ENCODE measurements at places on chromosomes 5 and 9.

- no peak overlapping the region for H3K4me3 ChIP-seq
- peak overlapping the region; percentile 80 for H3K27ac ChIP-seq
- H3K27me3 ChIP-seq = no peaks in the 10 kb centered on the region
- peaks cover 75% of the 10 kb centered on the region for H3K4me1 ChIP-seq
- DNase-seq = peak; percentile 78
Measured at GRCh38 chr5:31680528-31680927, 41.6 kb downstream of the PDZD2 start.

DNA sequence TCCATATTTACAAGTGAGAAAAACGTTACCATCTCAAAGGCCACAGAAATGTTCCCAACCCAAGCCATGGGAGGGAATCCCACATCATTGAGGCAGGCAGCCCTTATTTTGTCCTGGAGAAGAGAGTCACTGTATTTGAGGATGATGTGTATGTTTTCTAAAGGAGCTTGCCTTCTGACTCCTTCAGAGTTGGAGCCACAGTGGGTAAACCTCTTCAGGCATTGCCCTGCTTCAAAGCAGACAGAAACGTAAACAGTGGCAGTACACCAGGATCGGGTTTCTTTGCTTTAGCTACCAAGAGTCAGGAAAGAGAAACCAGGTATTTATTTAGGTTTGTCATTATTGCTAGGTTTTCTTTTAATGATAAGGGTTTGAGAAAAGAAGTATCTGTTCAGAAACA is 45.7 kb downstream of the MUSK start:
- H3K4me1 ChIP-seq = no peaks in the 10 kb centered on the region
- no peak for DNase-seq
- no peak overlapping the region for H3K4me3 ChIP-seq

GRCh38 chr9:116030517-116030916 is 123.1 kb upstream of the PAPPA start:
- H3K4me1 ChIP-seq = no peaks in the 10 kb centered on the region
- H3K27me3 ChIP-seq = no peaks in the 10 kb centered on the region

DNA sequence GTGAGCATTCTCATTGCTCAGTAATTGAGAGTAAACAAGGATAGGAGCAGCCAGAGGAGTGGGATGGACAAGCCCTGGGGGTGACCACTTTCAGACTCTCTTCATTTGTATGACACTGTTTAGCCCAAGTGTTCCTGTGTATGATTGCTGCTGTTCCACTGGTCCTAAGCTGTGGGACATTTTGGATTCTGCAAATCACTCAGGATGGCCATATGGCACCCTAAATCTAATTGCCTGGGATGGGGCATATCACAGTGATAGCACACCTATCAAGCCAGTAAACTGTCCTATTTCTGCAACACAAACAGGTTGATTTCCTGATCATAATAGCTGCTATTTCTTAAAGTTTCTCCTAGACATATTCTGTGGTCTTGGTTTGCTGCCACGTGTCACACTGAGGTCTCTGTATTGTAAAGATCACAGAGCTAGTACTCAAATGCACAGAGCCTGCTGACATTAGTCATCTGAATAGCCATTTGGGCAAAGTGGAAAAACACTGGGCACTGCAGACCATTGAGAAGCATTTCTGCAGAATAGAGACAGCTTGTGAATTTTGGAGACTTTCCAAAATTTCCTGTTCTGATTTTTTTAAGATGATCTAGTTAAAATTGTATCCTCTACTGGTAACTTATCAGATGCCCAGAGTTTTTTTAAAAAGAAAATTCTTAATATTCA is 320.2 kb downstream of the RFX3 start:
- H3K4me1 ChIP-seq = no peaks in the 10 kb centered on the region
- DNase-seq = no peak
- H3K36me3 ChIP-seq = no peaks in the 10 kb centered on the region
- H3K27me3 ChIP-seq = no peaks in the 10 kb centered on the region
- no peak overlapping the region for H3K4me3 ChIP-seq

GRCh38 chr9:131394464-131395156 is 724 bp downstream of the PRRC2B start:
- peak overlapping the region; percentile 83 for H3K4me3 ChIP-seq
- H3K27ac ChIP-seq = peak overlapping the region; percentile 98
- H3K4me1 ChIP-seq = peaks cover 60% of the 10 kb centered on the region
- no peaks in the 10 kb centered on the region for H3K36me3 ChIP-seq
- DNase-seq = peak; percentile 57
- H3K27me3 ChIP-seq = no peaks in the 10 kb centered on the region

GRCh38 chr9:26012797-26013196 is 334.6 kb upstream of the TUSC1 start:
- H3K36me3 ChIP-seq = no peaks in the 10 kb centered on the region
- no peak overlapping the region for H3K4me3 ChIP-seq
- no peak overlapping the region for H3K27ac ChIP-seq
- H3K4me1 ChIP-seq = no peaks in the 10 kb centered on the region
- H3K27me3 ChIP-seq = no peaks in the 10 kb centered on the region

DNA sequence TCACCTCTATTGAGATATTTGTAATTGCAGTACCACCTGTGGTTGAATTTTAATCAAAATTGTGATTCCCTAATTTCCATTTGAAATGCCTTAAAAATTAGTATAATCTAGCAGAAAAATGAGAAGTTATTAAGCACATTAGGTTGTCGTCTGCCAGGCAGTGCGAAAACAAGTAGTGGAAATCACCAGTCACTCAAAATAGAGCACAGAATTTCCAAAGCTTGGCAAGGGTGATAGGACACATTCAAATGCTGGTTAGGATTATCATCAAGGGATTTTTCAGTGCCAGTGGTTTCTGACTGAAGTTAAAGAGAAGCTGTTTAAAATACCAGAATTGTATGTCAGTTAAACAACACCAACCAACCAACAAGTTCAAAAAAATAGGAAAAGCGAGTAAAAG is 97.8 kb downstream of the PLK2 start:
- no peak overlapping the region for H3K4me3 ChIP-seq
- no peak overlapping the region for H3K27ac ChIP-seq
- H3K4me1 ChIP-seq = peaks cover 24% of the 10 kb centered on the region
- H3K27me3 ChIP-seq = no peaks in the 10 kb centered on the region

- H3K27me3 ChIP-seq = no peaks in the 10 kb centered on the region
- H3K36me3 ChIP-seq = no peaks in the 10 kb centered on the region
- H3K4me3 ChIP-seq = no peak overlapping the region
Measured at GRCh38 chr5:143880178-143880577, 68.2 kb downstream of the HMHB1 start.

- no peaks in the 10 kb centered on the region for H3K27me3 ChIP-seq
- H3K36me3 ChIP-seq = no peaks in the 10 kb centered on the region
- peaks cover 28% of the 10 kb centered on the region for H3K4me1 ChIP-seq
- peak; percentile 68 for DNase-seq
Measured at GRCh38 chr5:150999704-151000442, 20.5 kb upstream of the GPX3 start.

DNA sequence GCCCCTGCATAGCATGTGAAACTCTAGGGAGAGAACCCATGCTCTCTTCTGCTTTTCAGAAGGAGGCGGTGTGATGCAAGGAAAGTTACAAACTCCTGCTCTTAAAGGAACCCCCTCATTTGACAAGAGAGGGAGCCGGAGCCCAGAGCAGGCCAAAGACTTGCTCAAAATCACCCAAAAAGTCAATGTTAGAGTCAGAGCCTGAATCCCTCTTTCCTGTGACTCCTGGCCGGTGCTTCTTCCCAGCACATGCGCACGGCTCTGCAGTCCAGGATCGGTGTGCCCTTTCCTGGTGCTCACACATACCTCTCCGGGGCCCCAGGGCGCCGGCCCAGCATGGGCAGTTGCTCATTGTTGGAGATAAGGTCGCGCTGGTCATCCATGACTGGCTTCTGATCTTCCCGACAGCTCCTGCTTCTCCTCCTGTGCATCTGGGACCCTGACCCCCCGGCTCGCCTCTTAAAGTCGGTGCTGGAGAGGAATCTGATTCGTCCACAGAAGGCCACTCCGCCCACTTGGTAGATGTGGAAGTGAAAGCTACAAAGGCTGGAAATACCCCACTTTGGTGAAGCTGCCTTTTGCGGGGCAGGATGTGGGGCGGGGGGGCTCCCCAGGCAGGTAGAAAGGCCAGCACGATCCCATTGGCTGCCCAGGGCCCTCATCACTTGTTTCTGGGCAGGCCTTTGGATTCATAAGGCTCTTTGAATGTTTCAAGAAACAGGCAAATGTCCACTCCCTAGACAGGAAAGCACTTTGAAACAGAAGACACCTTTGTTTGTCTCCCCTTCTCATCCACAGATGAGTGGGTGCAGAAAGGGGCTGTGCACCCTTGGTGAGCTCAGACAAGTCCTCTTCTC is at the start of gene CD74:
Gene CD74, minus strand, starts transcription at position 592 of the 857 bp plus-strand sequence. Its CDS starts 161 bp downstream, at position 431.
- H3K36me3 ChIP-seq = no peaks in the 10 kb centered on the region
- H3K4me3 ChIP-seq = peak within 1 kb of the TSS; percentile 68
- peak; percentile 82 for DNase-seq
- no peaks in the 10 kb centered on the region for H3K27me3 ChIP-seq
- H3K4me1 ChIP-seq = peaks cover 57% of the 10 kb centered on the region
- H3K27ac ChIP-seq = peak within 1 kb of the TSS; percentile 89

DNA sequence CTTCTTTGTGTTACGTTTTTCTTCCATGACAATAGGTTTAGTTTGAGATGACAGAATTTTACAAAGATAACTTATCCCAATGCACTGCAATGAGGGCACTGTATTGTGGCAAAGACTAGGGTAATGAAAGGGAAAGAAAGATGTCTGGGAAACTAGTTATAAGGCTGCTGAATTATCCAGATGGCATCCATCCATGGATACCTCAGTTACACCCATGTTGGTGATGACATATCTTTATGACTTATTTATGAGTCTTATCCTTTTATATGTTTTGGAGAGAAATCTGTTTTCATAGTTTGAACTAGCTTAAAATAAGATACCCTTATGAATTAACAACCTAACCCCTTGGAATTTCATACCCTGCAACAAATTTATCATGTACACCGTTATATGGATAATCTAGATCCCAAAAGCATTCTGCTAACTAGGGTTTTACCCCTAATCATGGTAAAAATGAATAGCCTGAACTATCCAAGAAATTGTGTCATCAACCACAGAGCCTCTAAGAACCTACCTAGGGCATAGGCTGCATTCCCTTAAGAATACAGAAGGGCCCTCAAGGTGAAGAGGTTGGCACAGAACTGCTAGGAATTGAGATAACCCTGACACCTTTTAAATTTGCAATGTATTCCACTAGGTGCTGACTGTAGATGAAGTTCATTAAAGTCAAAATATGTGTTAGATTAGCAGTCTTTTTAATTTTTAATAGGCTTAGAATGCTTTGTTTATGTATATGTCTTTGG is 49.5 kb upstream of the RORB start:
- DNase-seq = no peak
- no peaks in the 10 kb centered on the region for H3K27me3 ChIP-seq
- no peak overlapping the region for H3K4me3 ChIP-seq
- H3K27ac ChIP-seq = no peak overlapping the region
- H3K36me3 ChIP-seq = no peaks in the 10 kb centered on the region
- H3K4me1 ChIP-seq = peaks cover 20% of the 10 kb centered on the region

- peak within 1 kb of the TSS; percentile 82 for H3K4me3 ChIP-seq
- H3K36me3 ChIP-seq = no peaks in the 10 kb centered on the region
- peaks cover 48% of the 10 kb centered on the region for H3K4me1 ChIP-seq
- H3K27me3 ChIP-seq = no peaks in the 10 kb centered on the region
- DNase-seq = peak; percentile 45
Measured at GRCh38 chr5:50666261-50667022, at the start of gene PARP8. Gene PARP8, plus strand, starts transcription at chr5:50666637. Its CDS starts 459 bp downstream, at chr5:50667096.

DNA sequence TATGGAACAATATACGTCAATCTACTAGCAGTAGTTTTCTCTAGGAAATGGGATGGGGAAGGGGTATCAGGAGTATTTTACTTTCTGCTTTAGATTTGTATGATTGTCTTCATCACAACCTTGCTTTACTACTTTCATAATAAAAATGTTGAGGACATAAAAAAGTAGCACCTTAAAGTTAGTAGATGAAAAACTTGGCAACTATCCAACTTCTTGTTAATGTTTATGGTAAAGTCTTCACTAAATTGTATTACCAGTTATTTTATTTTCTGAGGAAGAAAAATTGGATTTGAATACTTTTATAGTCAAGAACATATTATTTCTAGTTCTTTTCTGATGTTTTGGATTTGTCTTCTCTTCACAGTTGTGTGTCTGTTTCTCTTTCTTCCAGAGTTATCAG is 372.1 kb downstream of the ARRDC3 start:
- no peak overlapping the region for H3K27ac ChIP-seq
- DNase-seq = no peak
- no peaks in the 10 kb centered on the region for H3K4me1 ChIP-seq
- H3K27me3 ChIP-seq = no peaks in the 10 kb centered on the region

DNA sequence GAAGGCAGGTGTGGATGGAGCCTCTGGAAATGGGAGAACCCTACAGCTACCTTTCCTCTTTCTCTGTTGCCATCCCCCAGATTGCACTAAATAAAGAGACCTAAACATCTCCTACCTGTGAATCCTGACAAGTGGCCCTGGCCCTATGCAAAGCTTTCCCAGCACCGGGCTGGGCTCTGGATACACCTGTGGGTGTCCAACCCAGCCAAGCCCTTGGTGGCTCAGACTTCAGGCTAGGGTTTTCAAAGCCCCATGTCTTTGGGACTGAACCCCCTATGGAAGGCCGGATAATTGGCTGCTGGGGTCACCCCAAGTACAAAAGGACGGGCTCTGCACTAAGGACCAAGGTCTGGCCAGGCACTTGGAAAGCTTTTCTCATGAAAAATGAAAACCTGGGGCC is 44.1 kb upstream of the IPPK start:
- peaks cover 80% of the 10 kb centered on the region for H3K36me3 ChIP-seq
- no peak for DNase-seq
- no peaks in the 10 kb centered on the region for H3K27me3 ChIP-seq
- no peak overlapping the region for H3K27ac ChIP-seq
- no peak overlapping the region for H3K4me3 ChIP-seq

DNA sequence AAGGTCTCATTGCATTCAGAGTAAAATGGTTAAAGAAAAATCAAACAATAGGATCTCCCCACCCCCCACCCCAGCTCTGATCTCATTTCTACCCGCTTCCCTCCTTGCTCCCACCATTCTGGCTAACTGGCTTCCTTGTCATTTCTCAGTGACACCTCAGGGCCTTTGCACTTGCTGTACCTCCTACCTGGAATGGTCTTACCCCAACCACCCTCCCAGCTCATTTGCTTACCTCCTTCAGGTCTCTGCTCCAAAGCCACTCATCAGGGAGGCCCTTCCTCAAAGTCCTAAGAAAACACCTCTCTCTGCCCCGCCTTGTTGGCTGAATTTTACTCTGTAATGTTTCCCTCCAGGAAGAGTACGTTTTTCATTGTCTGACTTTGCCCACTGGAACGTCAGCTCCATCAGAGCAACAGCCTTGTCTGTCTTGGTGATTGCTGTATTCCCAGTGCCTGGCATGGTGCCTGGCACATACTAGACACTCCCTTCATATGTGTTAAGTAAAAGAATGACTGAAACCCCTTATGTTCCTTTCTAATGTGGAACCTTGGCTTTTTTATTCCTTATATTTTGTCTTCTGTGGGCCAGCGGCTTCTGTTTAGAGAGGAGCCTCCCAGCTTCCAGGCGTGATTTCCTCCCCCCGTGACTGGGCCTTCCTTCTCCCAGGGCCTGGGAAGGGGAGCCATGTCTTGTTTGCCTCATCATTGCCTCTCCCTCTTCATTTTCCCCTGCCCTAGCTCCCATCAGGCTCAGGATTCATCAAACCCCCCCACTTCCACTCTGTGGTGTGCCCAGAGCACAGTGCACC is 26.9 kb downstream of the NEURL1B start:
- peaks cover 100% of the 10 kb centered on the region for H3K4me1 ChIP-seq
- H3K27me3 ChIP-seq = no peaks in the 10 kb centered on the region
- H3K4me3 ChIP-seq = peak overlapping the region; percentile 17
- no peak for DNase-seq

GRCh38 chr9:71479621-71480020 is 288.7 kb downstream of the CEMIP2 start:
- no peak for DNase-seq
- H3K4me1 ChIP-seq = no peaks in the 10 kb centered on the region
- no peak overlapping the region for H3K27ac ChIP-seq
- no peak overlapping the region for H3K4me3 ChIP-seq
